Left ventricle myocardium inferior (tissue), 1 donor: ENCODE measurements at places on chromosomes 3 and 15. TPM values are rescaled to one million over a fixed set of nuclear protein-coding genes. Genes with fewer than 3 reads are reported as not detected.
A peak's percentile ranks its signal among the peaks of the same experiment; 100 is the strongest.

GRCh38 chr15:38438031-38438986 is 15.6 kb upstream of the FAM98B start:
- no peak for DNase-seq

DNA sequence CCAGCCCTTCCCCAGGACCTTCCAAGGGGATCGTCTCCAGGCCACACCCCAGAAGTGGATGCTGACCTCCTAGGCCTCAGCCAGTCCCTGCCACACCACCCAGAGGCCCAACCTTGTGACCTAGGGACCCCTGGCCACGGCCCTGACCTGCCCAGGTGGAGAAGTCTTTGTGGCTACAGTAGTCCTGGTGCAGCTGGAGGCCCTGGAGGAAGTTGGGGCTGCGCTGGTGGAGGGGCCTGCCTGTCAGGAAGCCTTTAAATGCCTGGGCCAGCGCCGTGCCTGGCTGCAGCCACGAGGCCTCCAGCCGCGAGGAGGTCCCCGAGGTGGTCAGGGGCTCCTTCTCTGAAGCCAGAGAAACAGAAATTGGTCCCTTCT is 23.4 kb downstream of the PLA2G4D start:
- DNase-seq = no peak

GRCh38 chr3:170864525-170865208 is 5.3 kb downstream of the RPL22L1 start:
- no peak for DNase-seq

- no peak for DNase-seq
Observed at GRCh38 chr3:42500909-42501308, 1.5 kb upstream of the VIPR1 start.

- DNase-seq = no peak
Observed at GRCh38 chr3:178231645-178232044, 304.6 kb upstream of the KCNMB2 start.

GRCh38 chr15:67097424-67097823 is 32.0 kb downstream of the SMAD3 start:
- no peak for DNase-seq

DNA sequence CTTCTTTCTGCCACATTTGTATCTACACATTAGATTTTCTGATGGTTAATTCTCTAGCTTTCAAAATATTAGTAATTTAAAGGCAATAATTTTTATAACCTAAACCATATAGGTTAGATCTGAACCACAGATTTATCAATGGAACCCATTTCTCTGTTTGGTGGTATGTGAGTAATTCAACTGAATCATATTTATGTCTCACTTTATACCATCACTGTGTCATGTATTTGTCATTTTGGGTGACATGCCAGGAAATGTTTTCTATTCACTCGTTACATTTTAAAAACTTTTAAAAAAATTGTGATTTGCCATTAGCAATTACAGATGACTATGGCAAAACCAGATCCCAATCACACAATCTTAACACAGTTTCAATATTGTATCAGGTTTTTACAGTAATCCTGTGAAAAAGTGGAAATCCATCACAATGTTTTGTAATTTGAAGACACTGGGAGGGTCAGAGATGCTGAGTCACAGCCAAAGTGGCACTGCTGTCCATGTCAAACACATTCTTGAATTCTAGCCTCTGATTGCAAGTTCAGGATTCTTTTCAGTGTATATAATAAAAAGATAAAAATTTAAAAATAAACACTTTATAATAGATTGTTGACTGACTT is 356.0 kb upstream of the RBMS3 start:
- DNase-seq = no peak

GRCh38 chr3:180102134-180102533 is 65.4 kb upstream of the PEX5L start:
- no peak for DNase-seq

GRCh38 chr15:50883903-50884302 is 24.6 kb upstream of the AP4E1 start:
- DNase-seq = no peak

GRCh38 chr15:38828031-38828532 is 263.5 kb upstream of the RASGRP1 start:
- no peak for DNase-seq

GRCh38 chr3:106957029-106957428 is 420.2 kb upstream of the CCDC54 start:
- DNase-seq = no peak

GRCh38 chr15:43404130-43404529 is 33.2 kb downstream of the TUBGCP4 start:
- DNase-seq = no peak

DNA sequence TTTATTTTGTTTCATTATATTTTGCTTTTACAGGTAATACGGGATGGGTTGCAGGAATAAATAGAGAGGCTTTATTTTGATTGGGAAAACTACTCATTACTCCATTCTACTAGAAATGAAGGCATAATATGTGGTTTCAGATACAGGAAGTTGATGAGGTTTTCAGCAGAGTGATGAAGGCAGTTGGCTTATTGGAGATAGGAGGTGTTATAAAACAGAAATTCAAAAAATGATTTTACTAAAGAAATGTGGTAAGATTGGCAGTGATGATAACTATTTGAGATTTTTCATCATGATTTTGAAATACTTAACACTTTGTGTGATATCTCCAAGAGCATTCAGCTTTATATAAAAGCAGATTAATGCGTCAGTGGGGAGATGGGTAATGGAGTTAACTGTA is 1445.7 kb upstream of the CADM2 start:
- DNase-seq = no peak

DNA sequence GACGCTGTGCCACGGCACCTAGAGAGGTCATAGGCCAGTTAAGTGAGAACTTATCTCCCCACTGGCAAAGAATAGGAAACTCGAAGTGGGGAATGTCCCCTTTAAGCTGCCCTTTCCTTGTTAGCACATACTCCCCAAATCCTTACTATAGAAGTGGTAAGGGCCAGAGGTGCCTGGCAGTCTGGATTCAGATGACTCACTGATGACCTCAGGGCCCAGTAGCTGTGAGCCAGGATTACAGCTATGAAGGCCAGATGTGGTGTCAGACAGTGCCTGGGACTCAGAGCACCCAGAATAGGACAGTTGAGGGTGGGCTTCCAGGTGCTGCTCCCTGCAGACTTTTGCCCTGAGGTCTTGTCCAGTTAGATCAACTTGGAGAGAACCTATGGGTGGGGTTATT is 37.7 kb downstream of the PDIA5 start:
- no peak for DNase-seq

GRCh38 chr3:122986693-122987179 is 40.8 kb downstream of the SEMA5B start:
- DNase-seq = no peak

DNA sequence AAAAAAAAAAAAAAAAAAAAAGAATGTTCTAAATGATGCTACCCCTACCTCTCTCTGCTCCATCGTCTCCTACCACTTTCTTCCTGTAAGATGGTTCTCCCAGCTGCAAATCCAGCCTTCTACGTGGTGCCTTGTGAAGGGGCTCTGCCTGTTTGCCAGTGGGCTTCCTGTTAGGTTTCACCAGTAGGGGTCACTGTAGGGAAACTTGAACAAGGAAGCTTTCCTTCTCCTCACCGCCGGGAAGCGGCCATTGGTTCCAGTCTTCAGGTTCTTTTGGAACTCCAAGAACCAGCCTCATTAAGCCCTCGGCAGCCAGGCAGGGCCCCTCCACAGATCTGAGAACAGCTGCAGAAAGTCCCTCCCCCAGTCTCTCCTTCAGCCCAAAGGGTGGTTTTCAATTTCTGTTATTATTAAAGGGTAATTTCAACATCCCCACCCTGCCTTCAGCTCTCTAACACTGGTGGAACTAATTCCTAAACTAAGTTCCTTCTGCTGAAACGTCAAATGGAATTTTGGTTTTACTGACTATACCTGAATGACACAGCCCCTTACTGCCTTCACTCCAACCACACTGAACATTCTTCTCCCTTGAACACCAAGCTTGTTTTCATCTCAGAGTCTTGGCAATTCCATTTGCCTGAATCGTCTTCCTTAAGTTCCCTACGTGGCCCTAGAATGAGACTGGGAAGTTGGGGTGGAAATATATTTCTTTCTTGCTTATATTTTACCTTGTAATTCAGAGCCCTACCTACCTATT is 13.5 kb downstream of the MCCC1 start:
- no peak for DNase-seq

DNA sequence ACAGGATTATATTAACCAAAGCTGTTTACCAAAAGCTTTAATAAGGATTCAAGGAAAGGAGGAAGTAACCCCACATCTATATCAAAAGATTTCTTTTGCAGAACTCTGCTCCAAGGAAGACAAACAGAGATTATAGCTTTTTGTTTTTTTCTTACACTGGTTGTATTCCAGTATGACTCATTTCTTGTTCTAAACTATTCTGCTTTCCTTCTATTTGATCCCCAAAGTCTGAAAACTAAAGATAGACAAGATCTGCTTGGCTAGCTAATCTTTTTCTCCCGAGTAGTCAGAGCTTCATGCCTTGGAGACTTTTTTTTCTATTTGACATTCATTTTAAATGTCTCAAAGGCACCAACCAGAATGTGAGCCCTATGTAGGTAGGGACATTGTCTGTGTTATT is 36.8 kb upstream of the FRMD5 start:
- no peak for DNase-seq

DNA sequence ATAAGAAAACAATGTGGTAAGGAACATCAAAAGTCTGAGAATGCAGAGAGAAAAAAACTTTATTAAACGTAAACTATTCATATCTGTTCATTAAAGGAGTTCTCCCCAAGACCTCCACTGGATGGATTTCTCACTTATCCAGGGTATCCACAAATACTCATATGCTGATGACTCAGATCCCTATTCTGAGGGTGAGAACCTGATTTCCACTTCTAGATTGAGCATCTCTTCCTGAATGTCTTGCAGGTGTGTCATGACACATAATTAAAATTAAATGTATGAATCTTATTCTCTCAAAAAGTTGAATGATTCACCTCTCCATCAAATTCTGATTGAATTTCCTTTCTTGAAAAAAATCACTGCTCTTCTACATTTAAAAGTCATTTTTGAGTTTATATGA is 199.9 kb downstream of the MFSD1 start:
- DNase-seq = no peak

DNA sequence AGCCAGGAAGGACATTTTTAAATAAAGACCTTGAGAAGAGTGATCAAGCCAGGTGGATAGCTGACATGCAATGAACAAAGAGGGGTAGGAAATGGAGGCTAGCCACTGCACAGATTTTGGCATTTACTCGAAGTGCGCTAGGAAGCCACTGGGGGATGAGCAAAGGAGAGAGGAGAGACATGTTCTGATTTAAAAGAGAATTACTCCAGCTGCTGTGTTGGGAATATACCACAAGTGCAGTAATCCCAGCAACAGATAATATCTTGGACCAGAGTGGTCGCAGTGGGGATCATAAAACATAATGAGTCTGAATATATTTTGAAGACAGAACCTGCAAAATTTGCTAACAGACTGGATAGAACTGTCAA is 19.9 kb downstream of the KPNA4 start:
- DNase-seq = no peak

DNA sequence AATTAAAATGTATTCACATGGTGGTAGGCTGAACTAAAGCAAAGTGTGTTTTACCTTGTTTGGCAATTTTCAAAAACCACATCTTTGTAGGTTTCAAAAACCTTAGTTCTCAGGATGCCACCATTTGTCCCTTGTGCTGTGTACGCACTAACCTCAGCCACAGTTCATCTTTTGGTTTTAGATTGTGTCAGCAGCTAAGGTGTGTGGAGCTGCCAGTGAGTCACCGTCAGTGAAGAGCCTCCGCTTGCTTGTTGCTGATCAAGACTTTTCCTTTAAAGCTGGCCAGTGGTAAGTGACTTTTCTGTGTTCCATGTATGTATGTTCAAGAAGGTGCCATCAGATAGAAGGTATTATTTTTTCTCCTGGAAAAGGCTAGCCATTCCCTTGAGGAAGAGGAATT is 21.1 kb downstream of the OXNAD1 start:
- no peak for DNase-seq

- no peak for DNase-seq
Observed at GRCh38 chr3:142022381-142022780, 127.0 kb downstream of the TFDP2 start.

DNA sequence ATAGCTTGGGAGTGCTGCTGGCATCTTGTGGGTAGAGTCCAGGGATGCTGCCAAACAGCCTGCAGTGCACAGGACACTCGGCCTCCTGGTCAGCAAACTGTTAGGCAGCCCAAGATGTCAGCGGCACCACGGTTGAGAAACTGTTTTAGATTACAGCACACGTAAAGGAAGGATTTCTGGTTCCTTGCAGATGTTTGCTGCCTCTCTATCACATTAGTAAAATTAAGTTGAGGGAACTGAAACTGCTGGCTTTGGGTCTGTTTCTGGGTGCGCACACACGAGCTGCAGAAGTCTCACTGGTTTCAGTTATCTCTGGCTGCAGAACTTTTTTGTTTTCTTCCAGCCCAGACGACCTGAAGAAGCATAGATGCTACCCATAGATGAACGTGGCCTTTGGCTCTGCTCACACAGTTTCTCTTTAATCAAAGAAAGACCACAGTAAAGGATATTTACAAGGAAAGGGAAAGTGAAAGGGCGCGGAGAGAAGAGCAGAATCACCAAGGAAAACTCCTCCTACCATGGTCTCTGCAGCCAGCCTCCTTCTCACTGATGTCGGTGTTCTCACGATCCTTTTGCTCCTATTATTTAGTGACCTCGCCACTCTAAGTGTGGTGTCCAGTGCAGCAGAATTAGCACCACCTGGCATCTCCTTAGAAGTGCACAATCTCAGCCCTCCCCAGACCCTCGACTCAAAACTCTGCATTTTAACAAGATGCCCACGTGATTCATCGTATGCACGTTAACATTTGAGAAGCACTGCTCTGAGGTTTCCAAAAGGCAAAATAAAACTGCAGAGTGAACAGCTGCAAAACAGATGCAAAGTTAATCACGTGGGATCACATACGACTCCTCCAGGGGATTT is 50.6 kb upstream of the AKAP13 start:
- peak; percentile 47 for DNase-seq

DNA sequence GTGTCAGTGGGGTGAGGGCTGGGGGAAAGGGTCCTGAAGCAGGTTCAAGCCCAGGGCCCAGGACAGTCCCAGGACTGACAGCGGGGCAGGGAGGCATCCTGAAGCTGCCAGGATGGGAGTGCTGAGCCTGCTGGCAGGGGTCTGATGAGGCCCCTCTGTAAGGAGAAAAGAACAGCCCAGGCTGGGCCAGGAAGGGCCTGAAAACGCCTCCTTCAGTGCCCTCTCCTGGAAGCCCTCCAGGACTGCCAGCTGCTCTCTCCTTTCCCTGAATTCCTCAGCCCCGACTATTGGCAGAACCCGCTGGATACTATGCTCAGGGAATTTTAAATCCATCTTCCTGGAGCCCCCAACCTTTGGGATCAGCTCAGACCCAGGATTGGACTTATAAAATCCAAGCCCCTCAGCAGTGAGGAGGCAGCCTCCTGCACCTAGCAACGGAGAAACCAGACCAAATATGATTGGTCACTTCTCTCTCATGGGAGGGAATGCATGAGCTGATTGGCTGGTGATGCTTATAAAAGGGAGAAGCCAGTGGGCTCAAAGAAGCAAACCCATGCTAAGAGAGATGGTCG is 203.5 kb upstream of the LINGO1 start:
- no peak for DNase-seq

REC114 gene
- 1.4 TPM for total RNA-seq

SELENOS gene
- 50.6 TPM for total RNA-seq

KNSTRN gene
- 9.0 TPM for total RNA-seq

GOLIM4 gene
- total RNA-seq = 74.8 TPM

SLC7A14 gene
- not detected for total RNA-seq

ACTRT3 gene
- 0.55 TPM for total RNA-seq

FAM3D gene
- 0.16 TPM for total RNA-seq

GABRR3 gene
- total RNA-seq = not detected

FGF12 gene
- total RNA-seq = 325 TPM
